Hematopoietic multipotent progenitor cell treated with erythropoietin and hydrocortisone succinate and interleukin-3 and kit ligand, for 17 days (in vitro differentiated cells): ENCODE measurements at places on chromosomes 6 and 20.

GRCh38 chr6:116027801-116028200, 32.9 kb downstream of the FRK start:
- DNase-seq = no peak

DNA sequence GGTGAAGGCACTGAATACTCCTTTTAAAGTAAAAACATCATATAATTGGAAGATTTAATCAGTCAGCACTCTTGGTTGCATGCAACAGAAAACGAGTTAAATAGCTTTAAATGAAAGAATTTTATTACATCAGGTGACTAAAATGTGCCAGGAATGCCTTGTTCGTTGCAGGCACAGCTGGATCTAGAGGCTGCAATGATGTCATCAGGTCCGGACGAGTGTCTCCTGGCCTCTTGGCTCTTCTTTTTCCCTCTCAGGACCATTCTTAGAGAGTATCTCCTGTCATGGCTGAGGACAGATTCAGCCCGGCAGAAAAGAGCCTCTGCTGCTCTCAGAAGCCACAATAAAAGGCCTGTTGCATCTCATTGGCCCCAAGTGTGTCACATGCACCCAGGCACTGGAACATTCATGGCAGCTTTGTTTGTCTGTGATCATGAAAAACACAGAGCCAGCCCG, 510.7 kb upstream of the SULF2 start:
- no peak for DNase-seq

- DNase-seq = no peak
These were observed 330.5 kb downstream of the TFAP2A start for GRCh38 chr6:10084111-10084986.

DNA sequence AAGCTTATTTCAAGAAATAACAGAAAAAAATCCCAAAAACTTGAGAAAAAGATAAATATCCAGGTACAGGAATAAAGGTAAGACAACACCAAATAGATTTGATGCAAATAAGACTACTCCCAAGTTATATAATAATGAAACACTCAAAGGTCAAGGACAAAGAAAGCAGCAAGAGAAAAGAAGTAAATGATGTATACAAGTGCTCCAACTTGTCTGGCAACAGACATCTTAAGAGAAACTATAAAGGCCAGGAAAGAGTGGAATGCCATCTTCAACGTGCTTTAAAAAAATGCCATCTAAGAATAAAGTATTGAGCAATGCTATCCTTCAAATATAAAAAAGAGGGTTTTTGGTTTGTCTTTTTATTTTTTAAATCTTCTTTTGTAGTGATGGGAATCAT, 54.2 kb downstream of the REV3L start:
- no peak for DNase-seq

DNA sequence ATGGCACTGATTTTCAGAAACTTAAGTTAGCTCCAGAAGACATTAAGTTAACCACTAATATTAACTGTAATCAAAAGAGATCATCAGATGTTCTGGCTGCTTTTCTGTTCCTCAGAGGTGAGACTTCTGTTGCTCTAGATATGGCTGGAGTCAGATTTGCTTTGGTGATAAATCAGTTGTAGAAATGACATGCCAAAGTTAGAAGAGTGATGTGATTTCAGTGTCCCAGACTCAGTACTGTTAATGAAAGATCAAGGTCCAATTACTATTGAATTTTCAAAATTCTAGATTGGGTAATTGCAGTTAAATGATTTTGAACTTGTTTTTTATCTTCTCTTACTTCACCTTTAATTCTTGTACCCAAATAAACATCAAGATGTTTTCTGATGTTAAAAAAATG, 402.4 kb upstream of the SYNCRIP start:
- DNase-seq = no peak
